SJSA1 (cell line): ENCODE measurements at places on chromosomes 3 and 15. TPM values are rescaled to one million over a fixed set of nuclear protein-coding genes. Genes with fewer than 3 reads are reported as not detected.

- peaks cover 12% of the 10 kb centered on the region for H3K4me1 ChIP-seq
- no peak overlapping the region for H3K27ac ChIP-seq
These were observed 28.9 kb downstream of the DENND4A start for GRCh38 chr15:65762914-65763787.

DNA sequence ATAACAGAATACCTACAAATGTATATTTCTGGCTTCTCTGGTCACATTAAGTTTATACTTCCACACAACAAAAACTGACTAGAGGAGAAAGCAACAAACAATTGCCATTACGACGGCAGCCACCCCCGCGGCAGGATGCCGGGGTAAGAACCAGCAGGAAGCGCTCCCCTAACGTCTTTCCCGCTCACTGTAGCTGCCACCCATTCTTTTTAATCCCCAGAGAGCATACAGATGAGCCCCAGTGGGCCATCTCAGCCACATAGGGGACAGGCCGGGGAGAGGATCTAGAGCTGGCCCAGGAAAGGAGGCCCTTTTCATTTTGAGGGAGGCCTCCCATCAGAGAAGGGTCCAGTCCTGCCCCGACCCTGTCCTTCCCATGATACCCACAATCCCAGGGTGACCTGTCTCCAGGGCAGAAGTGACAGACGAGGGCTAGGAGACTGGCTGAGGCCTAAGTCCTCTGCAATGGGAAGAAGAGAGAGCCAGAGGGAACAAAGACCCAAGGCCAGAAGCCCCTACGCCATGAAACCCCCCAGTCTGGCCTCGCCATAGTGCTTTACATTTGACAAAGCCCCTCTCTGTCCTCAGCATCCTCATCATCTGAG is 3.6 kb upstream of the CALML4 start:
- peaks cover 45% of the 10 kb centered on the region for H3K36me3 ChIP-seq
- peaks cover 7% of the 10 kb centered on the region for H3K4me1 ChIP-seq
- H3K27ac ChIP-seq, result no peak overlapping the region
- no peak overlapping the region for H3K4me3 ChIP-seq
- DNase-seq, result no peak
- no peaks in the 10 kb centered on the region for H3K27me3 ChIP-seq

DNA sequence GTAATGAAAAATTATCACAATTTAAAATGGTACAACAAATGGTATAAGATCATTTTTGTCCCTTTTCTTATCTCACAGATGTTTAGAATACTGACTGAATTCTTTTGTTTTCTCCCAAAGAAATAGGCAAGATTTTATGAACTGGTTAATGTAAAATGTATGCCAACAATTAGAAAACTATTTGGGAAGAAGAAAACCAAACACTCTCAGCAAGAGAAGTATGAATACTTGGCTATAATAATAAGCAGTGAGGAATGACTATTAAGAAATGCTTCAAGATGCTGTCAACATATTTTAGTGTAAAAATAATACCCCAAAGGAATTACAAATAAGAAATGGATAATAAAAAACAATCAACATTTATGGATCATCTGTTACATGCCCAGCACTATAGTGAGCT is 18.5 kb downstream of the SHQ1 start:
- no peak overlapping the region for H3K4me3 ChIP-seq
- no peaks in the 10 kb centered on the region for H3K4me1 ChIP-seq
- no peak overlapping the region for H3K27ac ChIP-seq
- no peak for DNase-seq
- no peaks in the 10 kb centered on the region for H3K27me3 ChIP-seq
- H3K36me3 ChIP-seq, result peaks cover 33% of the 10 kb centered on the region

GRCh38 chr15:69478259-69478781 is 25.7 kb downstream of the RPLP1 start:
- DNase-seq, result peak; percentile 72
- no peaks in the 10 kb centered on the region for H3K36me3 ChIP-seq

DNA sequence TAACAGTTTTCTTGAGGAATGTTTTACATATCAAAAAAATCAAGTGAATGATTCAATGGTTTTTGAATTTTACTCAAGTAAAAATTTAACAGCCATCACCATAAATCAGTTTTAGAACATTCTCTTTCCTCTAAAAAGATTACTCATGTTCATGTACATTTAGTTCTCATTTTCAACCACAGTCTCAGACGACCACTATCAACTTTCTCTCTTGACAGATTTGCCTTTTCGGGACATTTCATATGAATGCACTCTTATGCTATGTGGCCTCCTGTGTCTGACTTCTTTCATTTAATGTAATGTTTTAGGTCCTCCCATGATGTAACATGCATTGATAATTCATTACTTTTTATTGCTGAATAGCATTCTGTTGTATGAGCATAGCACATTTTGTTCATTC is 309.3 kb upstream of the PLSCR5 start:
- no peaks in the 10 kb centered on the region; the same call in 1 of the 2 replicates for H3K4me1 ChIP-seq
- H3K27ac ChIP-seq, result no peak overlapping the region
- H3K4me3 ChIP-seq, result no peak overlapping the region
- no peak for DNase-seq
- H3K36me3 ChIP-seq, result no peaks in the 10 kb centered on the region

GRCh38 chr3:188043891-188044290 is 110.1 kb upstream of the LPP start:
- no peak for DNase-seq
- no peaks in the 10 kb centered on the region for H3K27me3 ChIP-seq
- H3K27ac ChIP-seq, result no peak overlapping the region
- peaks cover 16% of the 10 kb centered on the region for H3K4me1 ChIP-seq
- no peak overlapping the region for H3K4me3 ChIP-seq

- peaks cover 4% of the 10 kb centered on the region for H3K36me3 ChIP-seq
- H3K4me1 ChIP-seq, result peaks cover 8% of the 10 kb centered on the region
- peak; percentile 24 for DNase-seq
These were observed 1.1 kb downstream of the PLXNB1 start for GRCh38 chr3:48428572-48429316.

DNA sequence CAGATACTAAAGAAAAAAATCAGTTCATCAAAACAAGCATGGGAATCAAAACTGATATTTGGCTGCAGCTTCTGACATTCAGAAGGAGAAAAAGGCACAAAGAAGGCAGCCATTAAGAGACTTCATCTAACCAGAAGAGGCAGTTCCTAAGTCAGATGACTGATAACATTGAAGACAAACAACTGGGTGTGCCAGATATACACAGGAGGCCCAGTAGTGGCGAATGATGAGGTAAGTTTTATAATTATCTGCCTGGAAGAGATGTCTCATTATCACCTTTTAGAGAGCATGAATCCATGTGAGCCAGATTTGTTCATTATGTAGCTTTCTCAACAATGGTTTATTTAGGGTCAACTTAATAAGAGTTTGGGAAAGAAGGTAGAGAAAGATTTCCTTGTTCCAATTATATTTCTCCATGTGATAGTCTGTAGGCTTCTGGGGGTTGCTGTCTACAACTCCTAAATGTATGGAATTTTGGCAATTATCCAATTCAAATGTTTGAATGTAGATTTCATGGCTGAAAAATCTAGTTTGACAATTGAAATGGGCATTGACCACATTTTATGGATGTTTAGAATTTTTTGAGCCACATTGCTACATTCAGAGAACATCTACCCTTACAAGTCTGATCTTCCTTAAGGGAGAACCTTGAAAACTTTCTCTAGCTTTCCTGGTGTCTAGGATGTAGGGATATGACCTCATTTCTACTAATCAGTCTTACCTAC is 50.4 kb upstream of the RASGRF1 start:
- no peak overlapping the region for H3K27ac ChIP-seq
- no peaks in the 10 kb centered on the region for H3K4me1 ChIP-seq
- no peaks in the 10 kb centered on the region for H3K36me3 ChIP-seq
- no peaks in the 10 kb centered on the region for H3K27me3 ChIP-seq
- H3K4me3 ChIP-seq, result no peak overlapping the region

GRCh38 chr15:51647128-51647562 is 24.6 kb upstream of the DMXL2 start:
- H3K27me3 ChIP-seq, result peaks cover 8% of the 10 kb centered on the region; the same call in 1 of the 2 replicates
- no peak overlapping the region for H3K4me3 ChIP-seq
- DNase-seq, result no peak
- H3K27ac ChIP-seq, result no peak overlapping the region
- H3K4me1 ChIP-seq, result no peaks in the 10 kb centered on the region
- H3K36me3 ChIP-seq, result no peaks in the 10 kb centered on the region

DNA sequence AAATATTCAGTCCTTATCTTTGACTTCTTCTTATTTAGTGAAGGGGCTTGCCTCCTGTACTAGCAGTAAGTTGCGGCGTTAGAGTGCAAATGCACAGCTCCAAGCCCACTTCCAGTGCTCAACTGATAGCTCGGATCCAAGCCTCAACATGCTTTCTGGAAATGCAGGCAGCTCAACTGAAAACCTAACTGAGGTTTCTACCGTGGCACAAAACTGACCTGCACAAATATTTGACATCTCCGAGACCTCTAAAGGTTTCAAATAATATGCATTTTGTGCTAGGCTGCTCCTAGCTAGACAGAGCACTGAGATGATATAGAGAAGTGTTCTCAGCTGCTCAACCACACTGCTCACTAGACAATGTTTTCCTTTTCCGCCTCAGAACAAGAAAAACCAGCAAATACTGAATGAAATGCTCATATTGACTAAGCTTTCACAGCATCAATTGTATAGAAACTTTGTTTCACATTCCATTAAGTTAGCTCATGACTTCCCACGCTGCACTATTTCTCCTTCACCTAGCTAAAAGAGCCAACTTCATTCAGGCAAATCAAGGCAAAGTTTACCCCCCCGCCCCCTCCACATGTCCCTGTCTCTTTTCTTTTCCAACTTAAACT is 822 bp downstream of the ZNF385D start:
- no peaks in the 10 kb centered on the region for H3K36me3 ChIP-seq
- H3K27me3 ChIP-seq, result no peaks in the 10 kb centered on the region
- DNase-seq, result no peak
- no peak overlapping the region for H3K4me3 ChIP-seq
- H3K27ac ChIP-seq, result no peak overlapping the region

- peak; percentile 72 for DNase-seq
- peak overlapping the region; percentile 58 for H3K27ac ChIP-seq
- H3K27me3 ChIP-seq, result no peaks in the 10 kb centered on the region
- H3K4me1 ChIP-seq, result peaks cover 61% of the 10 kb centered on the region
- H3K4me3 ChIP-seq, result no peak overlapping the region
These were observed 221.3 kb upstream of the CDIN1 start for GRCh38 chr15:36358094-36358493.

- H3K27ac ChIP-seq, result peak overlapping the region; percentile 92
- no peaks in the 10 kb centered on the region for H3K36me3 ChIP-seq
- peaks cover 68% of the 10 kb centered on the region for H3K4me1 ChIP-seq
- H3K4me3 ChIP-seq, result no peak overlapping the region
- DNase-seq, result peak; percentile 89
- H3K27me3 ChIP-seq, result no peaks in the 10 kb centered on the region
These were observed 191.7 kb upstream of the TPM1 start for GRCh38 chr15:62850791-62851291.

- no peak for DNase-seq
- no peaks in the 10 kb centered on the region; the same call in 1 of the 2 replicates for H3K4me1 ChIP-seq
- H3K27ac ChIP-seq, result no peak overlapping the region
- no peak overlapping the region for H3K4me3 ChIP-seq
- H3K27me3 ChIP-seq, result no peaks in the 10 kb centered on the region
- peaks cover 32% of the 10 kb centered on the region for H3K36me3 ChIP-seq
These were observed 174.7 kb downstream of the MBNL1 start for GRCh38 chr3:152443212-152444023.

DNA sequence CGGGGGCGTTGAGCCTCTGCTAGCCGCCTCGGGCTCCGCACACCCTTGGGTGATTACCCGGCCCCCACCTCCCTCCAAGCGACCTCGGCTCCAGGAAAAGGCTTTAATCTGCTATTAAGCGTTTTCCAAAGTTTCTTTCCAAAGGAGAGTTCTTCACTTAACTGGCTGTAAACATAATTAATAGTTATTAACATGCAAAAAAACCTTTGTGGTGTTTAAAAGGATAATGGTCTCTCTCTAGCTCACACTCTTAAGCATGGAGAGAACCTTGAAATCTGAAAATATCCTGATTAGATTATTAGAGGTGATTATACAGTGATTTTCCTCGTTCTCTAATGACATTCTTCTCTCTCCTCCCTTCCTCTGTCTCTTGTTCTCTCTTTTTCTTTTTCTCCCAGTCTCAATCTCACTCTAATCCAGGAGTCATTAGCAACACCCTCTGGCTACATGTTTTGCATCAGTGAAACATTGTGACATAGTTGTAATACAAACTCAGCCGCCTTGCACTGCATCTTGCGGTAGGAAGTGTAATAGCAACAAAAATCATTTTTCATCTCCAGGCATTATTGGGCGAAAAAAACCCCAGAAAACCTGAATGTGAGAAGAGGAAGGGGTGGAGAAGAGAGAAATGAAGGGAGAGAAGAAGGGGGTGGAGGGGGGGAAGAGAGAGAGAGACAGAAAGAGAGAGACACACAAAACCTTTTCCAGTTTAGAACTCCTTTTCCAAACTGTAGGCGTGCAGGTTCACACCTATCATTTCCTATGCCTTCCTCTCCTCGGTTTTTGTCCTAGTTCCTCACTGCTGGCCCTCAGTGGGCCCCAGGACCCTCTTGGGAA is 24.4 kb downstream of the NR2F2 start:
- H3K27me3 ChIP-seq, result no peaks in the 10 kb centered on the region
- peaks cover 20% of the 10 kb centered on the region for H3K4me1 ChIP-seq
- H3K36me3 ChIP-seq, result peaks cover 6% of the 10 kb centered on the region; the same call in 1 of the 2 replicates
- no peak for DNase-seq
- H3K27ac ChIP-seq, result peak overlapping the region; percentile 49

The ARF4 gene
- total RNA-seq, result 242 and 283 TPM in 2 replicates

The ALG1L2 gene
- total RNA-seq, result 1.8 TPM in 1 of 2 replicates, not detected in the other

The ZBTB47 gene
- 3.0 and 6.1 TPM in 2 replicates for total RNA-seq

The SEC62 gene
- 30.8 and 39.3 TPM in 2 replicates for total RNA-seq

The DUT gene
- 114 and 178 TPM in 2 replicates for total RNA-seq

The MCF2L2 gene
- 0.03 TPM in 1 of 2 replicates, not detected in the other for total RNA-seq

The OXTR gene
- total RNA-seq, result 4.4 and 5.3 TPM in 2 replicates
